ENCODE measurements at places on chromosomes 16 and 17.
A peak's percentile ranks its signal among the peaks of the same experiment; 100 is the strongest.

DNA sequence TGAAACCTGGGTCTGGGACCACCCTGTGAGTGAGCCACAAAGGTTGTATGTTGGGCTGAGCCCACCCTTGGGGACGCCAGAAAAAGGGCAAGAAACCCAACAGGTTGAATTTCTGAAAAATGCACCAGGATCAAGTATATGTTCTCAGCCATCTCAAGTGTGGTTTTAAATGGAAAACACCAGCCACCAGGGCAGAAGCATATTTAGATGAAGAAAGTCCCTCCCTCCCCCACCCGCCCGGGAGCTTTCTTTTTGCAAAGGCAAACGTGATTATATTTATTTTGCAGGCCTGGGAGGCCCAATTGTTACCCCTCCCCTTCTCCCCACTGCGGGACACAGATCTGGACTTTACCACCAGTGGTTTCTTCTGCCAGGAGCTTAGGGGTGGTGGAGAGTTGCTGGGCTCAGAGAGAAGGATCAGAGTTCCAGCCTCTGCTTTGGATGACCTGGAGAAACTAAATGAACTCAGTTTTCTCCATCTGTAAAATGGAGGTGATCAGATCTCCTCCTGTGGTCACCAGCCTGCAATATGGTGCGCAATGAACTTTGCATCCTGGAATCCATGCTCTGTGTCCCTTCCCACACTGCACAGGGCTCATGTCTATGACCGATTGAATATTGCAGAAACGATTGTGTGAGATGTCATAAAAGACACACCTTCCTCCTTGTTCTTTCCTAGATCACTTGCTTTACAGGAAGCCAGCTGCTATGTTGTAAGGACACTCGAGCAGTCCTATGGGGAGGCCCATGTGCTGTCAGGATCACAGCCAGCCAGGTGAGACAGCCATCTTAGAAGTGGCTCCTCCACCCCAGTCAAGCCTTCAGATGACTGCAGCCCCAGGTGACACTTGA, 21.0 kb upstream of the NGFR start:
- DNase-seq = no peak

DNA sequence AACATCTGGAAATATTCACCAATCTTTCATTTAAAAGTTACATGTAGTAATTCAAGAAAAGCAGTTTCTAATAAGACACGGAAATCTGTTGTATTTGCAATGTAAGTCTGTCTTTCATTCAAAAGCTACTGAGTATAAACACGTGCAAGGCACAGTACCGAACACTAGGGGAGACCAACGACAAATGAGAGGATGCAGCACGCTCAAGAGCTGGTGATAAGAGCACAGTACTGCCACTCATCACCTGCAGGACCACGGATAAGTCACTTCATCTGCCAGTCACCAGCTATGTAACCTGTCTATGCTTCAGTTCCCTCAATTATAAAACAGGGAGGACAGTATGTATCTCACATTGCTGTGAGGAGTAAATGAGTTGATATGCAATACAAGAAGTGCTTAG, 67.1 kb downstream of the CLEC18A start:
- peak; percentile 36 for DNase-seq

DNA sequence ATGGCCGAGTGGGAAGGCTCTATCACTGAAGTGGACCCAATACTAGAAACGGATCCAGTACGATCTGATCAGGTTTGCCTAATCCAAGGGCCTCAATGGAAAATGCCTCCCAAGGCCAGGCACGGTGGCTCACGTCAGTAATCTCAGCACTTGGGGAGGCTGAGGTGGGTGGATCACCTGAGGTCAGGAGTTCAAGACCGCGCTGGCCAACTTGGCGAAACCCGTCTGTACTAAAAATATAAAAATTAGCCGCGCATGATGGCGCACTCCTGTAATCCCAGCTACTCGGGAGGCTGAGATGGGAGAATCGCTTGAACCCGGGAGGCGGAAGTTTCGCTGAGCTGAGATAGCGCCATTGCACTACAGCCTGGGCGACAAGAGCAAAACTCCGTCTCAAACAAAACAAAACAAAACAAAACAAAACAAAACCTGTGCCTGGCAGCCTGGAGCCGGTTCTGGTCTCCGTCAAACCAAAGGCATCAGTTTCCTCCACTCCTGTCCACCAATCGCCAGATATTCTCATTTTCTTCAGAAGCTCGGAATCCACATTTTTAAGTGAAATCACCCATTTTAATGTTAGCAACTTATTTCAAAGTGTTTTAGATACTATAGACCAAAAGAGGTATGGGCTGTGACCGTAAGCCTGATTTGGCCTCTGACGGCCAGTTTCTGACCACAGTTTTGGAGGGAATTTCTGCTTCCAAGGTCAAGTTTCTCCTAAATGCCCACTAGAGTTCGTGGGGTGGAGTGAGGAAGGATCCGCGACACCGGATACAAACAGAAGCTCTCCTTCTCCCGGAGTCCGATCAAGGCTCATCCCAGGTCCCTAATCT, 664 bp downstream of the NQO1 start:
- DNase-seq = no peak

GRCh38 chr16:48162839-48163410, 7.1 kb upstream of the ABCC12 start:
- DNase-seq = no peak

DNA sequence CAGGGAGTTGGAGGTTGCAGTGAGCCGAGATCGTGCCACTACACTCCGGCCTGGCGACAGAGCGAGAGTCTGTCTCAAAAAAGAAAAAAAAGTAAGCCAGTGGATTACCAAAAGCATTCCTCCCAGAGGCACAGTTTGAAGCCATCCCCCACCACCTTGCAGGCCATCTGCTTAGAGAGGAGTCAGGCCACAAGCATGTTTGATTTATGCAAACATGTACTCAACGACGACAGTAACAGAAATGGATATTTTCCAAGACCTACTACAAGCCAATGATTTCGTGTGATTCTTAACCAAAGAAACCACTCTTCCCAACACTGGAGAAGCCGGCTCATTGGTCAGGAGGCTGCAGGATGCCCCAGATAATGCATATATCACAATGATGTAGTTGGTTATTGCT, 34.8 kb downstream of the MYH13 start:
- DNase-seq = no peak

GRCh38 chr17:27577121-27577761, 53.7 kb upstream of the LGALS9 start:
- no peak for DNase-seq

GRCh38 chr16:49452578-49452977, 79.0 kb downstream of the C16orf78 start:
- no peak for DNase-seq

GRCh38 chr16:13919330-13919682, 648 bp upstream of the ERCC4 start:
- DNase-seq = peak; percentile 47

DNA sequence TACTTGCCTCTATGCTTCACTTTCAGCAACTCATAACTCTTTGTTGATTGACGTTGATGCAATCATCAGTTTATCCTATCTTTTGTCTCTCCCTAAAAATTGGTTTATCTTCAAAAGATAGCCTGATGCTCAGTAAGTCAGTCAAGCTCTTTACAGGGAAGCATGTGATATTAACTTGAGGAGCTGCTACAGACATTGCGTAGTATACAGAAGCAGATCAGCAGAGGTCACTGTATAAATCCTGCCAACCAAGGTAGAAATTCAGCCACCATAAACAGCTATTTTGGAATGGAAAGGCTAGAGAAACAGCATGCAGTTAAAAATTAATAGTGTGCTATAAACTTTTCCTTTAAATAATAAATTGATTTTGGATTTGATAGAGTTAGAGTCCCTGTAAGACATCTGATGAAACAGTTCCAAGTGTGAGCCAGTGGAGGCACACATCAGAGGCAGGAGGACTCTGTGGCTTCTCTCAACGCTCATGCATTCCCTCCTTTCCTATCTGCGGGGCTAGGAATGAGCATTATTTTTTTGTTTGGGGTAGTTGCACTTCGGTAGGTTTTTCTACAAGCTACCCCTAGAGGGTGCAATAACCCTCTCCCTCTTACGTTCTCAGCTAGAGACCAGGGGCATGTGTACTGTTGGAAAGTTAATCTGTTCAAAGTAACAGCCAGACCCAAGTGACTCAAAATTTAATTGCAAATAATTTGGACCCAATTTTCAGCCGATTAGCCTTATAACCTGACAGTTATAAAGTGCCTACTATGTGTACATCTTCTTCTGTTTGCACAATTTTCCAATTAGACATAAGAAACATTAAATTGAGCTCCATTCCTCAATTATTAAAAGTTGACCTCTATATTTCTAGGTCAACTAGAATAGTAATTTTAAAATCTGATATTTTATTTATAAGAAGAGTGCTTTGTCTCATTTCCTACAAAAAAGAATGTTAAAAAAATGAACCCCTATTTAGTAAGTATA, 647.7 kb upstream of the SOX9 start:
- peak; percentile 38 for DNase-seq

DNA sequence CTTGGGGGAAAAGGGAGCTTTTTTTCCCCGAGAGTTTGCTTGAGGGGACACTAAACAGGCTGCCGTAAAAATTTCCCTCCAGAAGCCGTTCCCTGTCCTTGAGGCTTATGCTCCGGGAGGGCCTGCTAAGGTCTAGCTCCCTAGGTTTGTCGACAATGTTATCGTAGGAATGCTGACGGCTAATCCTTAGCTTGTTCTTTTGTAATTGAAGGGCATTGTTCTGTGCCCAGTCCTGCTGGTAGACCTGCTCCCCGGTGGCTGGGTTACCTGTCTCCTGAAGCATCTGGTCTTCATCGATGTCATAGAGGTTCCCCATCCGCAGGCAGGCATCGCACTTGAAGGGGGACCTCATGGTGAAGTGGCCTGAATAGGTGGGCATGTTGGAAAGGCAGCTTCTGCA, 418.7 kb downstream of the GRIN2A start:
- no peak for DNase-seq

DNA sequence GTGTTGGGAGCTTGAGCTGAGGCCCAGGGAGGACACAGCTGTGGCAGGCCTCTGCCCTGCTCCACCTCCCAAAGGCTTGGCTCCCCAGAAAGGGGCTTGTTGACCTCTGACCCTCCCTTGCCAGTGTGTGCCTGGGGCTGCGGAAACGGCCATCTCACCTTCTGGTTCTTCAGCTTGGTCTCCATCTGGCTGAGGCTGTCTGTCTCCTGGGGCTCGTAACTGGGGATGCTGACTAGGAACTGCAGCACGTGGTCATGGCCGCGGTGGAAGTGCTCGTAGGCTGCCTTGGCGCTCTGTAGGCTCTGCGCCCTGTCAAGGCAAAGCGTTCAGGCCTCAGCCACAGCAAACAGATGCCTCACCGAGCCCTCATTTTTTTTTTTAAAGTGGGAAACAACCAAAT, 42.7 kb downstream of the UBN1 start:
- DNase-seq = no peak

GRCh38 chr17:63528183-63528582, 5.0 kb downstream of the KCNH6 start:
- DNase-seq = no peak

DNA sequence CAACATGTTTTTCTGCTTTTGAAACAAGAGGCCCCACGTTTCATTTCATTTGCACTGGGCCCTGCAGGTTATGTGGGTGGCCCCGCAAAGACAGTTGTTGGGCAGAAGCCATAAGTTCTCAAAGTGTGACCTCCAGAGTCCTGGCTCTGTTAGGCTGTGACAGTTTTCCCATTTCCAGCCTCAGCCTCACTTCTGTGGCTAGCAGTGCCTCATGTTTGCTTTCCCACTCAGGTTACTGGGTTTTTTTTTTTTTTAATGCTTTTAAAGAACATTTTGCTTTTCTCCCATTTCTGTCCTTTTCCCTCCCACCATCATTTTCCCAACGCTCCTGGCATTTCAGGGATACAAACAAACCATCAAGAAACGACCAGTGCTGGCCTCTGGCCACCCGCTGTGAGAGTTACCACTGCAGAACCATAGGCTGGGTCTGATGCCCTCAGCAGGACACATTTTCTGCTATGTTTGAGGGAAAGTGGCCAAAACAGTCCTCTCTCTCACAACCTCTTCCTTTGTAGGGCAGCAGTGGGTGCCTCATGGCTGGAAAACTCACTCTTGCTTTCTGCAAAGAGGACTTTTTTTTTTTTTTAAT, 159.0 kb upstream of the MPHOSPH6 start:
- no peak for DNase-seq

DNA sequence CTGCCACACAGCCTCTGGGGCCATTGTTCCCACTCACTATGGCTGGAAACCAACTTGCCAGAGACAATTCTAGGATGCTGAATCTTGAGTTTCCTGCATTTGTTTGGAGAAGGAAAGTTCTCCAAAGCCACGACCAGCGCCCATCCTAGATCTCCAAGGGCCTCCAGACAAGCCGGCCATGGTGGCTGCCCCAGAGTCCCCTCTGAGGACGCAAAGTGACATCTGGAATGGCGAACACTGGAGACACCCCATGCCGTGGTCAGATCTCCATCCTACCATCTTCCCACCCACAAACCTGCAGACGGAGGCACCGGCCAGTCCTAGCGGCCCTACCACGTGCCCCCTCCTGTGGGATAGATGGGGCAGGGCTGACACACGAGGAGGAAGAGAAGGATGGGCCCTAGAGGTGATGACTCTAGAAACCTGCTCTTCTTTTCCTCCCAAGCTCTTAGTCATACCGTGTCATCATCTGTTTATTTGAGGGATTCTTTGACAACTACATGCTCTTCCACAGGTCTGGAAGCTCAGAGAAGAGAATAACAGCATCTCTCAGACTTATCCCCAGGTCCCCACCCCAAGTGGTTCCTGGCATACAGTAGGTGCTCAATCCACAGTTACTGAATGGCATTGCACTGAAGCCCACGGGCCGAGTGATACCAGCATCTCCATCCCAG, 71.3 kb downstream of the MYH11 start:
- DNase-seq = no peak

GRCh38 chr17:82980632-82981031, 98.8 kb upstream of the METRNL start:
- peak; percentile 15 for DNase-seq

GRCh38 chr16:70661918-70662641, 15.7 kb downstream of the IL34 start:
- DNase-seq = peak; percentile 32

- DNase-seq = no peak
Observed at GRCh38 chr17:79461041-79461440, 149.8 kb downstream of the RBFOX3 start.

DNA sequence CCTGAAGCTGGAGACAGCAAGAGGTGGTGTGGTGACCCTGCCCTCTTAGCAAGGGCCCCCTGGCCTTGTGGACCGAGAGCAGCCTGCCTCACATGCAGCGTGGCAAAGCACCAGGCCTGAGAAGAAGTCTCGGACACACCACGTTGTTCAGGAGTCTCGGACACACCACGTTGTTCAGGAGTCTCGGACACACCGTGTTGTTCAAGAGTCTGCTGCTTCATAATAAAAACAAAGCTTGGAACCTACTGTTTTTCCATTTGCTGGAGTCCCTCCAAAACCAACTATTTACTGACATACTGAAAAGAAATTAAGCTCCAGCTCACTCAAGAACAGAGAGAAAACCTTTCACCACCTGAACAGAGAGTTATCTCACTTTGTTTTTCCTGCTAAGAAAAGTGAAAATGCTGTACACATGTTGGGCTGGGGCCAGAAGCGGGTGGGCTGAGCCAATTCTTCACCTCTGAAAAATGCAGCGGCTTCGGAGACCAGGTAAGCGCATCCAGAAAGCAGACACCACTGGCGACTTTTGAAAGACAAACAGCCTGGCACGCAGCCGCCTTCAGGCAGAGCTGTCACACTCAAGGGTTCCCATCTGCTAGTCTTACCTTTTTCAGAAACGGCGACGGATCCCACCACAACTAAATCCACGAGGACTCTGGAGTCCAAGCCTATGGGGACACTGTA, 8.9 kb downstream of the MTHFSD start:
- DNase-seq = no peak
